ENCODE measurements at places on chromosomes 1 and 21.

GRCh38 chr1:2786329-2787162 is 14.9 kb downstream of the TTC34 start:
- peak; percentile 19 for DNase-seq

GRCh38 chr21:45138199-45139002 is 64.0 kb downstream of the ADARB1 start:
- peak; percentile 41 for DNase-seq

GRCh38 chr1:230268371-230269170 is 157.6 kb downstream of the PGBD5 start:
- no peak for DNase-seq

DNA sequence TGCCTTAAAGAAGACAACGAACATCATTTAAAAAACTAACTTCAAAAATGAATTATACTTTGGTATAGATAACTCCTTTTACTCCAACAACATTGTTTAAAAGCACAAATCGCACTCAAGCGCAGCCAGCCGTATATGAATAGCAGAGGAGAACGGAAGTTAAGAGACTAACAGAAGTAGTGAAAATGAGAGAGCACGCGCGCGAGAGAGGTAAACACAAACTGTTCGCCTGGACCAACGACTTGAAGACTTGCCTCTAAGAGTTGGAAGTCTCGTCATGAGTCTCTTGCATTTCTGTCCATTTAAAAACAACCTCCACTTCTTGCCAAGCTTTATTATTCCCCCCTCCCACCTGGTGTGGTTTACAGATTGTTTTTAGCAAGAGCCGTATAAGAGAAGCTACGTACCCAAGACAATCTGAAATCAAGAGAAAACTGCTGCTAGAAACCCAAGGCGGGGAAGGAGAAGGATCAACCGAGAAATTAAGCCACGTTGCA is 479 bp downstream of the SELENOF start:
- no peak for DNase-seq

GRCh38 chr1:165928075-165928731 is 100.8 kb downstream of the UCK2 start:
- DNase-seq: peak; percentile 12

DNA sequence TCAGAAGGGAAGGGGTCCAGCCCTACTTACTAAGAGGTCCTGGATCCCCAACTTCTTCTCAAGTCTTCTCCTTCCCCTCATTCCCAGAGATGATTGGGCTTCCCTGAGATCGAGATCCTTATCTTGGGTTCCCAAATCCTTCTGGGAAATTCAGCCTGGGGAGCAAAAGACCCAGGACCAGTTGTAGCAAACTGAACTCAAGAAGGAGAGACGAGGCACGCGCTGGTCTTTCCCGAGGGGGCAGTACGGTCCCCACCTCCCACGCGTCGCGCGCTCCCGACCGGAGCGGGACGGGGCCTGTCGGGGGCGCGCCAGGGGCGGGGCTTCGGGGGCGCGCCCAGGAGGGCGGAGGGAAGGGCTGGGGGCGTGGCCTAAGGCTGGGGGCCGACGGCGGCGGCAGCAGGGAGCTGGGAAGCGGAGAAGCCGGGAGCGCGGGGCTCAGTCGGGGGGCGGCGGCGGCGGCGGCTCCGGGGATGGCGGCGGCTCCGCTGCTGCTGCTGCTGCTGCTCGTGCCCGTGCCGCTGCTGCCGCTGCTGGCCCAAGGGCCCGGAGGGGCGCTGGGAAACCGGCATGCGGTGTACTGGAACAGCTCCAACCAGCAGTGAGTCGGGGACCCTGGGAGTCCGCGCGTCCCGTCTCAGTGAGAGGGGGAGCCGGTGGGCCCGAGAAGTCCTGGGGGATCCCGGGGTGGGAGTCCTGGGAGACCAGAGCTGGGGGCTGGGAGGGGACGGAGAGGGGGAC is at the start of gene EFNA3:
EFNA3 (plus strand) TSS at position 369 of the 741 bp plus-strand sequence; CDS start at position 474, 105 bp downstream.
- no peak for DNase-seq

- DNase-seq: no peak
These were observed 5.4 kb downstream of the NPR1 start for GRCh38 chr1:153683854-153684253.

- no peak for DNase-seq
These were observed 298.8 kb upstream of the LYPLAL1 start for GRCh38 chr1:218874801-218875400.

- no peak for DNase-seq
These were observed 135.6 kb upstream of the KCNJ15 start for GRCh38 chr21:38120984-38121855.

GRCh38 chr1:6488602-6489382 is 2.7 kb downstream of the PLEKHG5 start:
- no peak for DNase-seq

DNA sequence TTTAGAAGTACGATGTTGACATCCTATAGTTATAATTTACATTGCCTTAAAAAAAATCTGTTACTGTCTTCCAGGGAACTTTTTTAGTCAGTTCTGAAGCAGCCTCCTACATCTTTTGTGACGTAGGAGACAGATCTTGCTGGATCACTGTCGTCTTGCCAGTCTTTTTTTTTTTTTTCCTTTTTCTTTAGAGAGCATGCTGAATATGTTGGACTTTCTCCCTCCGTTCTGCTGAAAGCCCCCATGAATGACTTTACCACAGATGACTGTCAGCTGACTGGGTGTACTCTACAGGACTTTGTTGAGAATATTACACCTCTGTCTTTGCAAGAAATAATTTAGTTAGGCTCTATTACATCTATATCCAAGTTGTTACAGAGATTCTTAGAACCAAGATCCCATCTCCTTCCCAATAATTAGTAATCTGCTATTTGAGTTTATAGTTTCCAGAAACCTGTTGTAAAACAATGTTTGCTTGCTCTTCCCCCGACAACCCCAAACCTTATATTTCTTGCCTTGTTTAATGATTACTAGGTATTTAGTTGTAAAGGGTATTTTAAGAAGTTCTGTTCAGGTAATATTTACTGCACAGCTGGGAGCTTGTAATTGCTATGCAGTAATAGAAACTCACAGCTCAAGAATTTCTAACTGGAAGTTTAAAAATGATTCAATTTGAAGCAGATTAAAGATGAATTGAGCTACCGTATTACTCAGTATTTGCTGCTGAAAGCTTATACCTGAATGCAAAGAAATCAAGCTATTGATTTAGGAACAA is 61.8 kb downstream of the RASAL2 start:
- no peak for DNase-seq

GRCh38 chr1:25020173-25020845 is 90.2 kb upstream of the RUNX3 start:
- no peak for DNase-seq

GRCh38 chr1:192506741-192507155 is 68.8 kb upstream of the RGS1 start:
- DNase-seq: no peak

GRCh38 chr1:237269938-237270337 is 228.0 kb downstream of the RYR2 start:
- no peak for DNase-seq

- DNase-seq: no peak
These were observed 57.7 kb downstream of the ZNF697 start for GRCh38 chr1:119590393-119590792.

DNA sequence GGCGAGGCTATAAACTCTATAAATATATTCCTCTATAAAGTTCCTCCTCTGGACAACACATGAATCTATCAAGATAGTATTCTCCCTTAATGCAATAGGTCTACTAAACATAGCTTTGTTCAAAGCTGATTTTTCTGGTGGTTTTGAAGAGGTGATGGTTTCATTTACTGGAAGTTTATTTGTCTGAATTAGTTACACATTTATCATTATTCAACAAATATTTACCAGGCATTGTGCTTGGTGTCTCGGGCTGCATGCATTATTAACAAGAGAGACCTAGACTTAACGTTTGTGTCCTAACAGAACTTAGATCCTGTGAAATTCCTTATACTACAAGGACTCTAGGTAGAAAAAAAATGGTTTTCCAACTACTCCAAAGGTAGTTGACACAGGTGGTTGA is 511.4 kb upstream of the B3GALT2 start:
- no peak for DNase-seq

- DNase-seq: no peak
These were observed 23.0 kb upstream of the ZBTB40 start for GRCh38 chr1:22428672-22429071.

GRCh38 chr1:94863919-94864318 is 43.8 kb downstream of the SLC44A3 start:
- no peak for DNase-seq

DNA sequence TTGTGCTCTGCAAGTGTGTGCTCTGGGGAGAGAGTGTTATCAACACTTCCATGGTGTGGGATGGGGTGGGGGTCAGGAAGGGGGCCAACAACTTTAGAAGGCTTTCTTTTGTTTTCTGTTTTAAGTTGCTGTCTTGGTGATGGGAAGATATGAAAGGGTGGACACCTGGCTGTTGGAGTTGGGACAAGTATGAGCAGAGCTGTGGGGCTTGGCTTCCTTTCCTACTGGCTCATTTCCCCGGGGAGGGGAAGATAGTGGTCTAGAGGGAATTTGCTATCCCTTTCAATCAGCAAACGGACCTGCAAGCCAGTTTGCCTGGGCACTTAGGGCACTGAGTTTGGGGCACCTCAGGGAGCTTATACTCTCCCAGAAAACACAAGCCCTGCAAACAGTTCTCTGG is 19.2 kb downstream of the IER5 start:
- DNase-seq: no peak

DNA sequence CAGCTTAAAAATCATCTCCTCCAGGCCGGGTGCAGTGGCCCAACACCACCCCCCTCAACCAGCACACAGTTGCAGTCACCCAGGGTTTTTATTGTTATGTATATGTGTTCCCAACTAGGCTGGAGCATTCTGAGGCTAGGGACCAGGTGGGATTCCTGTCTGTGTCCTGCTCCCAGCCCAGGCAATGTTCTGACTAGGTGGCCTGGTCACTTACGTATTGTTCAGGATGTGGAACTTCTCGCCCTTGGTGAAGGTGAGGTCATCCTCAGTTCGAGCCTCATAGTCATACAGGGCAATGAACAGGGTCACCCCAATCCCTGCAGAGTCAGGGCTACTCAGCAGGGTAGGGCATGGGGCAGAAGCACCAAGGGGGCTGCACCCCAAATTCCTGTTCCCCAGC is 12.2 kb downstream of the FGR start:
- DNase-seq: no peak

- no peak for DNase-seq
These were observed 311.9 kb upstream of the PLD5 start for GRCh38 chr1:242836423-242836822.

DNA sequence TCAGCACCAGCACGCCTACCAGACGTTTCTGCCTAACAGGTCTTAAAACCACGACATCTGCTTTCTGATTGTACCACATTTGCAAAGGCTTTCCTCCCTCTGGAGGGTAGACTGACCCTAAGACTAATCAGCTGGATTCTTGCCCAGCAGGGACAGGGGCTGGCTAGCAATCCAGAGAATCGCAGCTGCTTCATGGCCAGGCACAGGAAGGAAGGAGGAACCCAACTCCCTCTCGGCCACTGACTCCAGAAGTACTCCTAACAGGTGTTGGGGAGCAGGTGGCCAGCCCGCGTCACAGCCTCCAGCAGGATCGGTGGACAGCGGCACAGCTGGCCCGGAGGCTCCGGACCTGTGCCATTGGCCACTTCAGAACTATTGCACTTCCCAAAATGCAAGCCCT is 180.8 kb downstream of the NPHP4 start:
- no peak for DNase-seq

- no peak for DNase-seq
These were observed at the start of gene FOXD3 for GRCh38 chr1:63322114-63322943. Gene FOXD3 (plus strand): TSS chr1:63322567. CDS start chr1:63323059, 492 bp downstream.

- no peak for DNase-seq
These were observed at the start of gene EPHA2 for GRCh38 chr1:16155537-16156410. Gene EPHA2 (minus strand): TSS chr1:16156069. CDS start chr1:16155932, 137 bp downstream.

DNA sequence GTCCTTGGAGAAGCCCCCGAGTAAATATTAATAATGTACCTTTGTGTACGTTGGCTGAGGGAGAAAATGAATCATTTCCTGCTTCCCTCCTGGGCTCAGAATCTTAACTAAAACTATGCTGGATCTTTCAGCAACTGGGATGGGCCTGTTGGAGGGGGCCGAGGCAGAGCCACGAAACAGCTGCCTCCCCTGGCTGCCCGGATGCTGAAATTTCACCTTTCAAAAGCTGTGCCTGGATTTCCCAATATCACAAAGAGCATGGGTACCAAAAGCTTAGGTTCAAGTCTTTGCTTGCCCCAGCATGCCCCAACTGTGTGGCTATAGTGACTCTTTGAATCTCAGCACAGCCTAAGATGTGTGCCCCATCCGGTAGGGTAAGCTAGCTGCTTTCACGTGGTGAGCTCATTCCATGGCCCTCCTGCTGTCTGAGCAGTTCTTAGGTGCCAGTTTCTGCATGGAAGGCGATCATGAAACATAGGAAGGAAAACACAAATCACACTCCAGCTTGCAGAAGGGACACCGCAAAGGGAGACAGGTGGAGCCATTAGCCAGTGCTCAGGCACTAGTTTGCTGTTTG is 473.5 kb downstream of the PTPRU start:
- DNase-seq: no peak

DNA sequence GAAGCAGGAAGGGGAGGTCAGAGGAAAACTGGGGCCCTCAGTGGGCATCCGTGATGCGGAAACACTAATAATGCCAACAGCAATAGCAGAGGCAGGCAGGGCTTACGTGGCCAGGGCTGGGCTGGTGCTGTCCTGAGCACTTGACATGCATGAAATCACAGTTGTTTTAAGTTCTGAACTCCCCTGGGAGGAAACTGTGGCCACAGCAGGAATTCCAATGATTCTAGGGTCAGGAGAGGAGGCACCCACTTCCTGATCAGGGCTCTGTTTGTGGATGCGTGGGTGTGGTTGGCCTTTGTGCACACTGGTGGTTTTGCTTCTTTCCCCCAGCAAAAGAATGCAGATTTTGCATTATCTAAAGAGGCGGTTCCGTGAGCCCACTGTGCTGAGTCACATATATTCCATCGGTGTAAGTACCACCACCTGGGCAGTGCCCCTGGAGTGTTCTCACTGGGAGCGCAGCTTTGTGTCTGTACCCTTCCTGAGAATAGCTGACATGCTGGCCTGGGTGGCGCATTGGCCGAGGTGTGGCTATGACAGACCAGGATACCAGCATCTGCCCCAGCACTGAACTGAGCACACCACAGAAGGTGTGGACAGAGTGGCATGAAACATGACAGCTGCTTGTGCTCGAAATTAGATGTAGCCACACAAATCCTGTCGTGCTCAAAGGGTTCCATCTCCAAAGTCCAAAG is 71.0 kb downstream of the PDE9A start:
- DNase-seq: no peak

GRCh38 chr1:5721634-5722215 is 270.5 kb downstream of the NPHP4 start:
- DNase-seq: no peak

GRCh38 chr1:46153228-46153627 is 20.8 kb upstream of the PIK3R3 start:
- no peak for DNase-seq

Measured in stimulated activated CD8-positive, alpha-beta memory T cell treated with anti-CD3 and anti-CD28 coated beads, Interleukin-7, amount 100 ng/mL, for 48 hours (primary cell).